ENCODE measurements at places on chromosomes 1 and 21. TPM values are rescaled to one million over a fixed set of nuclear protein-coding genes. Genes with fewer than 3 reads are reported as not detected.

KCNJ15 gene
- total RNA-seq, result 0.13 TPM

- no peak for DNase-seq
Measured at GRCh38 chr1:29634324-29634723, 398.0 kb downstream of the PTPRU start.

GRCh38 chr1:25922056-25922970, 16.1 kb upstream of the STMN1 start:
- no peak for DNase-seq

DNA sequence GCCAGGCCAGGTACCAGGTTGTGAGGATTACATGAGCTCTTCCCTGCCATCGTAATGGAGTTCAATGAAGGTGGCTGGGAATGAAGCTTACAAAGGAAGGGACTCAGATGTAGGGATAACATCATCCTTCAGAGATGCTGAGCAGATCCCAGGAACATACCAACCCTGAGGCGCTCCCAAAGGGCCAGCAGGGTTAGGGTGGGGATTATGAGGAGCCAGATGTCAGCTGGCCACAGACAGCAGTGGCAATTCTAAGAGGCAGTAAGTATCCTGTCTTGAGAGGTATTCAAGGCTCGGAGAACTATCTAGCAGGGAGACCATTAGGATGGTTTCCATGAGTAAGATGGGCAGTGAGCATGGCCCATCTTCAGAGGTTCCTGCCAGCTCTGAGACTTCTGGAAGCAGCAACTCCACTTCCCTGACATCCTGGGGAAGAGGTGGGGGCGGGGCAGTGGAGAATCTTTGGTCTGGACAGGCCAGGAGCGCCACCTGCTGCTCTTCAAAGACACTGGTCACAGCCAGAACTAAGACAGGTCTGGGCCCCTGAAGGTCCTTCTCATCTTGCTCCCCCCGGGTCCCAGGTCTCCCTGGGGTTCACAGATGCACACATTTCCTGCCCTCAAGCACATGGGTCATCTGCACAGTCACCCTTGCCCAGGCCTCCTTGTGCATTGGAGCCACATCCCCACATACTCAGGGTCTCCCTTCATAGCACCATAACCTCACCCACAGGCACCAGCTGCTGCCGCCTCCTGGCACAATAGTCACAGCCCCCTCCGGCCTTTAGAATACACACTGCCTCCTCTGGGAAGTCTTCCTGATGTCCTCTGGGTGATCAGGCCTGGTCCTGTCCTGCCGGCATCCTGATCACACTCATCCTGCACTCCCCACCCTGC, 2.7 kb upstream of the SDC3 start:
- DNase-seq, result peak; percentile 53

RBP7 gene
- total RNA-seq, result 28.9 TPM

CFHR5 gene
- total RNA-seq, result not detected

GRCh38 chr1:36322041-36322785, 1.2 kb downstream of the EVA1B start:
- DNase-seq, result no peak

RNF186 gene
- not detected for total RNA-seq

GRCh38 chr1:244369256-244370057, 82.3 kb downstream of the ADSS2 start:
- no peak for DNase-seq

LCE2B gene
- total RNA-seq, result not detected

LORICRIN gene
- total RNA-seq, result not detected

GRCh38 chr1:52423771-52424170, 19.4 kb downstream of the PRPF38A start:
- no peak for DNase-seq

BLACAT1 gene
- total RNA-seq, result 0.31 TPM

DNA sequence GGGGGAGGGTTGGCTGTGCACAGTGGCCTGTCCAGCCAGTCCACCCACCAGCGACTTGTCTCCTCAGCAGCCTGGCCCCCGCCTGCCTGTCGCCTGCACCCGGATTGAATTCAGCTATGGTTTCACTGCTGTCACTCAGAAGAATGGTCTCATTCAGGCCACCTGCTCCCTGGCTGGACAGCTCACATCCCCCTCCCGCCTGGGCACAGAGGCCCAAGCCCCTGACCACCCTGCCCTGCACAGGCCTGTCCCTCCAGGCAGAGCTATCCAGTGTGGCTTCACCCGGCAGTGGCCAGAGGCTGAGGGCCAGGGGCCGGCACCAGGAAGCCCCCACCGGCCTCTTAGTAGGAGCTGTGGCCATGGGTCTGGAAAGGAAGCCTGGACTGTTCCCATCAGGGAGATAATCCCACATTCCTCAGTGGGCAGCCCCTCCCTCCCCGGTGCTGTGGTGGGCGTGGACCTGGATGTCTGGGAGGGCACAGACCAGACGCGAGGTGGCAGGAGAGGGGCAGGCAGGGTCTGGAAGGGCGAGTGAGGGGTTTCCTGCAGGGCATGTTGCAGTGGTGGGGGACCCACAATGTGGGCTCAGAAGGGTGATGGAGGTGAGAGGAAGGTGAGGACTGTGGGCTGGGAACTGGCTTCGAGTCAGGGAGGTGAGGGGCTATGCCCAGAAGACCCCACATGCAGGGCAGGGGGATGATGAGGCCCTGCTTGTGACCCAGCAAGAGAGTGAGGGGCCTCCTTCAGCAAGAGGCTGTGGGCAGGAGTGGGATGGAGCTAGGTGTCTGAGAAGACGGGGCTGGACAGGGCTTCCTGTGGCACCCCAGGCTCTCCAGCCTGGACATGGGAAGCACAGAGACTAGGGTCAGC, 30.4 kb downstream of the WNT9A start:
- no peak for DNase-seq

CHAF1B gene
- 18.4 TPM for total RNA-seq

DNA sequence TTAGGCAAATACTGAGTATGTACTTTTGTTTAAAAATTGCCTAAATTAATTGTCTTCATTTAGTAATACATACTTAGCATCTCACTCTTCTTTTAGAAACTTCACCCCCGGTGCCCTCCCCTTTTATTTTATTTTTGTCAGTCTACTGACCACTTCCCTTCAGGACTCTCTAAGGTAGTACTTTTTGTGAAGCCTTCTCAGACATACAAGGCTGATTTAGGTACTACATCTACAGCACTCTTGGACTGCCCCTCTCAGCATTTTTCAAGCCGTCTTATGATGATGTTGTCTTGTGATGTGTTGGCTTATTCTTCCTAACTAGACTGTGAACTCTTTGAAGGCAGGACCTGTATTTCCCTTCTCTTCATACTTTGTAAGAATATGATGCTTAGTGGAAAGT, 24.7 kb downstream of the RPS6KC1 start:
- DNase-seq, result no peak

DNA sequence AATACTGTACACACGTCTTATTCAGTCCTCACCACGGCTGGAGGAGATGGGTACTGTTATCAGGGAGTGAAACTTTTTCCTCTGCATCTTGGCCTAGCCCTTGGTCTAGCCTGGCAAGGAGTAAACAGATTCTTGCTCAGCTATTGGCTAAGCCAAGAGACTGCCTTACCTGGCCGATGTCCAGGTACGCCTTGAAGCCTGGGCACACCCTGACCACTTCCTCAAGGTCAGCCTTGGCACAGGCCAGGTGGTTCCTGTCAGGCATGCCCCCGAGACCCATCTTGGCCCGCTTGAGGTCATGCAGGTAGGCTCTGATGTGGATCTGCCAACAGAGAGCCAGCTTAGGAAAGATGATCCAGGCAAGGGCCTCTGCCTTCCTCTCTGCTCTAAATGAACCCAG, 17.8 kb upstream of the PARS2 start:
- no peak for DNase-seq

RIPK4 gene
- 67.4 TPM for total RNA-seq

DNA sequence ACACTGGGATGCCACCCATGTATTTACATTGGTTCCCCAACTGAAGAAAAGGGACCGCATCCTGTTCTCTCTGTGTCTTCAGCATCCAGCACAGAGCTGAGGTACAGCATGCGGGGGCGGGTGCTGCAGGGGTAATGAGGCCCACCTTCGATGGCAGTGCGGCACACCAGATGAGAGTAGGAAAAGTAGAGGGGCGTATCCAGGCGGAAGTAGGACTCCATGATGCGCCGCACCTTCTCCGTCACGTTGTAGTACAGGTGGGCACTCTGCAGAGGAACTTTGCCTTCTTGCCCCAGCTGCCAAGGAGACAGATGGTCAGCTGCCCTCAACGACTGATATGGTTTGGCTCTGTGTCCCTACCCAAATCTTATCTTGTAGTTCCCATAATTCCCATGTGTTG, 10.0 kb upstream of the CLDN19 start:
- DNase-seq, result no peak

HUNK gene
- 0.05 TPM for total RNA-seq

CD101 gene
- not detected for total RNA-seq

- no peak for DNase-seq
Measured at GRCh38 chr1:85274969-85275453, 1.4 kb downstream of the BCL10 start.

DNA sequence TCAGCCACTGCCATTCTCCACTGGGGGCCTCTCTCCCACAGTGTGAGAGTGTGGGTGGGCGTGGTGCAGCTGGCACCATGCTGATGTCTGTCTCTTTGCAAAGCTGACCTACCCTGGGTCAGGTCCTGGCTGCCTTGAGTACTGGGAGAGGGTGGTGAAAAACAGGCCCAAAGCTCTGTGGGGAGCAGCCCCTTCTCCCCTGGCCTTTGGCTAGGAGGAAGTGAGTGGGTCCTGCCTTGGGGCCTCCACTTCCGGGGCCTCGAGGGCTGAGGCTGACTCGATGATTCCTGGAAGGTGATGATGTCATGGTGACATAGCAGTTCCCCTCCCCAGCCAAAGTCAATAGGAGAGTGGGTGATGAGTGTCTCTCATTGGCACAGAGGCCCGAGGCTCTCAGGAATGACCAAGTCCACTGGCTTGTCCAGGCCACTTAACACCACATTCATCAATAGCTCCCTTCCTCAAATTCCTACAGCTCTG, 53.0 kb downstream of the IER5 start:
- DNase-seq, result peak; percentile 59

DNA sequence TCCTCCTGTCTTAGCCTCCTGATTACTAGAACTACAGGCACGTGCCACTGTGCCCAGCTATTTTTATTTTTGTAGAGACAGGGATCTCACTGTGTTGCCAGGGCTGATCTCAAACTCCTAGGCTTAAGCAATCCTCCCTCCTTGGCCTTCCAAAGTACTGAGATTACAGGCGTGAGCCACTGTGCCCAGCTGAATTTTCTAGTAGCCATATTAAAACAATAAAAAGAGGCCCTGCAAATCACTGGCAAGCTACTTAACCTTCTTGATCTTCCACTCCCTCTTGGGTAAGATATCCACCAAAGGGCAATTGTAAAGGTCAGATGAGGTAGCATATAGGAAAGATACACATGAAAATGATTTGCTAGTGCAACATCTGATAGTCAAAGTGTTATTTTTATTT, 65.6 kb upstream of the SRSF10 start:
- DNase-seq, result no peak

RIMS3 gene
- 5.7 TPM for total RNA-seq

PRRX1 gene
- 0.69 TPM for total RNA-seq

GNG4 gene
- 1.1 TPM for total RNA-seq

TDRD5 gene
- 2.4 TPM for total RNA-seq

CHRM3 gene
- 0.13 TPM for total RNA-seq

- DNase-seq, result no peak
Measured at GRCh38 chr1:76843821-76844464, 23.3 kb upstream of the ST6GALNAC5 start.

AMY1A gene
- total RNA-seq, result not detected

DNA sequence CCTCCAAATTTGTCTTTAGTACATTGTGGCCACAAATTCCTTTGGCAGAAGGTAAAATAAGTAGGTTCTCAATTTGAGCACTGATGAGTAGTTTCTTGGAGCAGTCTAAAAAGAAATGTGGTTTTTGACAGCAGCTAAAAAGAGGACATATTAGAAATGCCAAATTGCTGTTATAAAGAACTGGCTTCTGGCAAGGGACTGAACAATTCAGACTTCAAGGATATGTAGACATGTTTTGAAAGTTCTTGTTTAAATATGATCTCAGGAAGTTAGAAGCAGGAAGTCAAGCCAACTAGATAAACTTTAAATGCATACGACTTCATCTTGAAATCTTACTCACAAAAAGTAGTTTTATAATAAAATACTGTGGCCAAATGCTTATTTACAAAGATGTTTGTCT, 18.8 kb downstream of the C1orf52 start:
- no peak for DNase-seq

DNA sequence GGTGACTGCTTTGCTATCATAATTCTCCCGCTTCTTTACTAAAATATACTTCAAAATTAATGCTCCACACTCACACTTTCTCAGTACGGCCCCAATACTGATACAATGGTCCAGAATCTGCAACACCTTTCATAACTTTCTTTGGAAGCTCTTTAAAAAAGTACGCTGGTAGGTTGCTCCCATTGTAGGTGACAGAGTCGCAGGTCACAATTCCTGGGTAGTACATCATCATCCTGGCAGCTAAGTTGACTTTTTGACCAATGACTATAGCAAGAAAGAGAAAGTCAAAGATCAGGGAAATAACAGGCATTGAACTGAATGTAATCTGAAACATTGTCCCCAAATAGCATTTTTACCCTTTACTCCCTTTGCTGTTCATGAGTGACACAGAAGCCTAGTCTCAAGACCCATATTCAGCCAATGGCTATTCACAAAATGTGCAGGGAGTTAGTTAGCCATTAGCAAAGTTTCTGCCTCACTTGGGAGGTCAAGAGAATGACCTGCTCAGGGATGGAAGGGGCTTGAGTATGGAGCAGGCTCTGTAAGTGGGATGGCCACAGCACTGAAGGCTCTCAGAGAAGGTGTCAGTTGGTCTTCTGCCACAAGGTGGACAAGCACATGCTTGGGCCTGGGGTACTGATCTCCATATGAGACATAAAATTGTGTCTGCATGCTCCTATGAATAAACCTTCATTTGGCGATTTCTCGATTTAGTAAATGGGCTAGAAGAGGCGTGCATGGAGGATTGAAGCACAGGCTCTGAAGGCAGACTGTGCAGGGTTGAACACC, 35.4 kb downstream of the ADCY10 start:
- DNase-seq, result no peak

DNA sequence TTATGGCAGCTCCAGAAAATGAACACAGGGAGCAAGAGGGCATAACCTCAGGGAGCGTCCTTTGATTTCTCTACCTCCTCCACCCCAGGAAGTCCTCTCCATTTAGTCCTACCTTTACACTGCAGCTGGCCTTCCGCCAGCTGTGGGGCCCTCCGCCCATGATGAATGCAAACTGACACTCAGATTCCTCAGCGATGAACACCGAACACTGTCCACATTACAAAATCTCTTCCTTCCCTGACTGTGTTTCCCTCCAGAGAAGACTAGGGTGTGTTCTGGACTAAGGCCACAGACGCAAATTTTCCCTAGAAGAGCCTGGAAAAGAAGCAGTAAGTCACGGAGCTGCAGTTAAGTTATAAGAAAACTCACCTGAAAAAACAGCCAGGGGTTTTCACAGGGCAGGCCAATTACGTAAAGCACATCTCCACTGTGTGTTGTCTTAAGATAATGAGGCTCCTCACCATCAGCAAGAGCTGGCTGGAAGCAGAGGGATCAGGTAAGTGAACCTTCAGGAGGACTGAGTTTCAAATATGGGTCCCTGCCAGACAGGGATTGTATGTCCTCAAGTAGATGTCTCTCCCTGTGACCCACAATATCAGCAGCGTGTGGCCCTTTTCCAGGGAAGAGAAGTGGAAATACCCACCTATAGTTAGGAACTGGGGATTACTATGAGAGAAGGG, 46.3 kb upstream of the ATP1B1 start:
- DNase-seq, result no peak
